Pulmonary artery endothelial cell (primary cell): ENCODE measurements at places on chromosomes 2 and 18. TPM values are rescaled to one million over a fixed set of nuclear protein-coding genes. Genes with fewer than 3 reads are reported as not detected.

The RBKS gene
- 0.67 and 0.79 TPM in 2 replicates for total RNA-seq

The SEMA4C gene
- 17.2 and 19.4 TPM in 2 replicates for total RNA-seq

The IL1A gene
- total RNA-seq = 0.60 and 0.73 TPM in 2 replicates

The TUBB8B gene
- not detected in 2 replicates for total RNA-seq

The CERKL gene
- total RNA-seq = not detected in 2 replicates

The AKAIN1 gene
- total RNA-seq = not detected in 2 replicates

The CKAP2L gene
- 4.9 and 10.3 TPM in 2 replicates for total RNA-seq

The ACTG2 gene
- total RNA-seq = not detected in 2 replicates

The ITGA6 gene
- 177 and 293 TPM in 2 replicates for total RNA-seq
